NCI-H524 treated with DMSO at 0.1 percent for 48 hours (cell line): ENCODE measurements at places on chromosomes 11 and 22.

DNA sequence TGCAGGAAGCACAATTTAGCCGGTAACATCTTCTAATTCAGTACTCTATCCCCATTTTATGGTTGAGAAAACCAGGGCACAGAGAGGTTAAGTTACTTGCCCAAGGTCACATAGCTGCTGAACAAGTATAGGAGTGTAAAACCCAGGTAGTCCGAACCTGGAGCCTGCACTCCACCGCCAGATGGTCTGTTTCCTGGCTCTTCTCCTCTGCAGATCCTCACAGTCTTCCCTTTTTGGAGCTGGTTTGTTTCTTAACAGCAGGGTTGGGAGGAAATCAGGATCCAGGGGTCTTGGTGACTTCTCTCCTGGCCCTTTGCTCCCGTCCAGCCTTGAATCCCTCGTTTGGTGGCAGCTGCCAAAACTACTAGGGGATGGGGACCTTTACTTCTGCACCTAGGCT lies 12.0 kb downstream of the TSPAN18 start:
- no peak for DNase-seq

- no peak for DNase-seq
Observed at GRCh38 chr11:128259816-128260215, 327.5 kb downstream of the ETS1 start.

- DNase-seq: no peak
Observed at GRCh38 chr11:78158987-78159652, 19.7 kb upstream of the ALG8 start.

DNA sequence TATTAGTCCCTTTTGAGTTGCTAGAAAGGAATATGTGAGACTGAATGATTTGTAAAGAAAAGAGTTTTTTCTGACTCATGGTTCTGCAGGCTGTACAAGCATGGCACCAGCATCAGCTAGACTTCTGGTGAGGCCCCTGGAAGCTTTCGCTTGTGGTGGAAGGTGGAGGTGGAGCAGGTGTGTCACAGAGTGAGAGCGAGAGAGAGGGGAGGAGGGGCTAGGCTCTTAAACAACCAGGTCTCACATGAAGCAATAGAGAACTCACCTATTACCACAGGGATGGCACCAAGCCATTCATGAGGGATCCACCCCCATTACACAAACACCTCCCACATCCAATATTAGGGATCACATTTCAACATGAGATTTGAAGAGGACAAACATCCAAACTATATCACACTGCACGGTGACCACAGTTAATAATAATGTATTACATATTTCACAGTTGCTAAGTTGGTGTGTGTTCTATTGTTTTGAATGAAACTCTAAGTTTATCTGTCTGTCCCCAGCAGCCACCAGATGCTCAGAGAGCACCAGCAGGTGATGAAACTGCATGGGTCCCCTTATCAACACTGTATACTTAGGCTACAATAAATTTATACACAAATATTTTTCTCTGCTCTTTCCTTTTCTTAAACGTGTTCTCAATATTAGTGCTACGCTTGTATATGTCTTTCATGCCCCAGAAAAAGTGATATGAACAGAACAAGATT lies 14.1 kb downstream of the ZFP91 start:
- no peak for DNase-seq

- DNase-seq: no peak
Observed at GRCh38 chr11:33874910-33875490, 16.9 kb downstream of the LMO2 start.
